Stimulated activated CD4-positive, alpha-beta T cell treated with anti-CD3 and anti-CD28 coated beads, Interleukin-4, amount 100 ng/mL, for 4 hours (primary cell): ENCODE measurements at places on chromosomes 7 and 10.

DNA sequence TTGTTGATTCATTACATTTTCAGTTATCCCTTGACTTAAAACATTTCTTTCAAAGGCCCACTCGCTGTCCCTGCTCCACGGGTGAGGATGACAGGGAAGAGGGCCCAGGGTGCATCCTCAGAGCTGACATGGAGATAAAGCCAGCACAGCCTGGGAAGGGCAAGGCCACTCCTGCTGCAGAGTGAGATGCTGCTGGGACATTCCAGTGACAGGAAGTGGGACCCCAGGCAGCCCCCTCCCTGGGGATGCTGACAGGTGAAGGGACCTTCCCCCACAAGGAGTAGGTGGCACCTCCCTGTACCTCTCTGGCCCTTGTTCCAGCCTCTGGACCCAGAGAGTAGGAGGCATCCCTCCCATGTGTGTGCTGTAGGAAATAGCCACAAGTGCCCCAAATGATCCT is 97.8 kb upstream of the DDC start:
- no peak for DNase-seq

DNA sequence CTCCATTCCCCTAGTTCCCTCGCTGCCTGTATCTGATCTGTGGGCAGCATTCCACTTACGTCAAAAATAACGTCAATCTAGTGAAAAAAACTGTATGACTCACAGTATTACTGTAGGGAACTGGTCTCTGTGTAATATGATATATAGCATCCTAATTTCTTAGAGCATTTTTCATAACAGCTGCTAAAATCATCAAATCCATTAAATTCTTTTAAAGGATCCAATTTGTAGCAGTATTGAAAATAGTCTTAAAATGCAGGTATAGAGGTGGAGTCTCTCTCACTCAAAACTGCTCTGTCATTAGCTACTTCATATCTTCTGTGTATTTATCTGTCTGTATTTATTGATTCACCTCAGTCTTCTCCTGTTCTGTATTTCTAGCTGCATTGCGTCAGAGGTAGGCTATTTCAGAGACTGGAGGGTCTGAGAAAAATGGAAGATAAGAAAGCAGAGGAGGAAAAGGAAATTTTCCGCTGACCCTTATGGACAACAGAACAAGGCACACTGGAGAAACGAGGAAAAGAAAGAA is 59.9 kb downstream of the PON1 start:
- no peak for DNase-seq

- DNase-seq = no peak
Measured at GRCh38 chr10:29370097-29371092, 81.5 kb downstream of the LYZL1 start.

DNA sequence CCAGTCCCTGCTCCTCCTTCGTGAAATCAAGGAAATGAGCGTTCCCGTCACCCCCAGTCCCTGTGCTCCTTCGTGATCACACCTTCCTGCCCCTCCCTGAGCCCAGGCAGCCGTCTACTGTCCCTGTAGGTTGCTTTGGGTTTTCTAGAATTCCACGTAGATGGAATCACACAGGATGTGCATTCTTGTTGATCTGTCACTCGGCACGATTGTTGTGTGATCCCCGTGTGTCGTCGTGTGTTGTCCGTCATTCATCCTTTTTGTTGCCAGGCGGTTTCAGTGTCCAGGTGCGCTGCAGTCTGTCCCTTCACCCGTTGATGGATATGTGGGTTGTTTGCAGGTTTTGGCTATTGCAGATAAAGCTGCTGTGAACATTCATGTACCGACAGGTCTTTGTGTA is 9.4 kb downstream of the MTG1 start:
- no peak for DNase-seq
